ENCODE measurements at places on chromosomes 7 and 10. TPM values are rescaled to one million over a fixed set of nuclear protein-coding genes. Genes with fewer than 3 reads are reported as not detected.

Gene SLC16A12
- not detected for total RNA-seq

Gene C10orf143
- total RNA-seq = 4.0 TPM

Gene BNIP3
- total RNA-seq = 78.5 TPM

Gene OLAH
- total RNA-seq = 9.0 TPM

Gene PNLIPRP2
- not detected for total RNA-seq

Gene POT1
- 27.6 TPM for total RNA-seq

Gene OIT3
- total RNA-seq = not detected

Gene PALD1
- total RNA-seq = 0.28 TPM

Gene DDX50
- 48.9 TPM for total RNA-seq

Gene AKR1C8
- 0.53 TPM for total RNA-seq

Data from activated naive CD4-positive, alpha-beta T cell treated with anti-CD3 and anti-CD28 coated beads, Interleukin-2, amount 10 ng/mL, durations not matched to agents 5 hours and 36 hours (primary cell).